NT2/D1 (cell line): ENCODE measurements at places on chromosomes 3 and 15.

- peak; percentile 51 for DNase-seq
Measured at GRCh38 chr15:31867536-31868442, 162.5 kb upstream of the CHRNA7 start.

GRCh38 chr3:134742202-134742601 lies 52.9 kb upstream of the EPHB1 start:
- no peak for DNase-seq

- DNase-seq = no peak
Measured at GRCh38 chr15:63860155-63860554, 26.4 kb upstream of the HERC1 start.

DNA sequence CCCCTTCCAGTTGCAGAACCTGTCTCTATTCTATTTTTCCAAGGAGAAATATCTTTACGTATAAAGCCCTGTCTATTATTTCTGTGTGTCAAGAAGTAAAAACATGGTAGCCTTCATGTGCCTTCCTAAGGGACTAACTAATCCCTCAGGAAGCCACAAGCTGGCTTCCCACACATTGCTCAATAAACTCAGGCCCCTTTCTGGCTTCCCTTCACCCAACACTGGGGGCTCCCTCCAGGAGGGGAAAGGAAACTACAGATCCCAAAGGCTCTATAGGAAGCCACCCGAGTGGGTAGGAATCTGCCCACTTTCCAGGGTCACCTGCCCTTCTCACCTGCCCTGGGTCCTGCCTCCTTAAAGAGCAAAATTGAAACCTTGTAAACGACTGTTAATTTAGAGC lies 4.6 kb downstream of the TLE3 start:
- no peak for DNase-seq

DNA sequence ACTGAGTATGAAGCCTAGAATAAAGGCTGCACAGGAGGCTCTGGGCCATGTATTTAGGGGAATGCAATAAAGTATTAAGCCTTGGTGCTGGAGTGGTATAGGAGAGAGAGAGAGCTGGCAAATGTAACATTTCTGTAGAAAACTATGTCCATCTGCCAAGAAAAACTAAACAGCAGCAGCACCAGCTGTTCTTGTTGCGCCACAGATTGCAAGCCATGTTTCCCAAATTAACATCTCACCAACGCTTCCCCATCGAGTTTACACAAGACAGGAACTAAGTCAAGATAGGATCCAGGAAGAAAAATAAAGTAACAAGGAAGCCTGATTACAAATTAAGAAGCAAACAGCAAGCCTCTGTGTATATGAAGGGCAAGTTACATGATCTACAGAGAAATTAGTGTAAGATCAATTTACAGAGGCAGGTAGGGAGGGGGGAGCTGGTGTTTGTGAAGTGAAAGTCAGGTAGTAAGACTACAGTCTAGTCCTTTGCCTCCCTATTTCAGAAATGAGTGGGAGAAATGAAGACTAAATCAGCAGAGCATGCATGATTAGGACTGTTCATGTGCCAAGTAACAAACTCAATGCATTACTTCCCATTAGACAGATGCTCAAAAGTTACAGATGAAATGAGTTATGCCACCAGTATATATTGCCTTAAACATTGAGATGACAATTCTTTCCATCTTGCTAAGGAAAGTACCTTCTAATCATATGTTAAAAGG lies 900.5 kb downstream of the EPHA3 start:
- DNase-seq = no peak

GRCh38 chr15:72278737-72279136 lies 6.4 kb upstream of the PARP6 start:
- DNase-seq = no peak

DNA sequence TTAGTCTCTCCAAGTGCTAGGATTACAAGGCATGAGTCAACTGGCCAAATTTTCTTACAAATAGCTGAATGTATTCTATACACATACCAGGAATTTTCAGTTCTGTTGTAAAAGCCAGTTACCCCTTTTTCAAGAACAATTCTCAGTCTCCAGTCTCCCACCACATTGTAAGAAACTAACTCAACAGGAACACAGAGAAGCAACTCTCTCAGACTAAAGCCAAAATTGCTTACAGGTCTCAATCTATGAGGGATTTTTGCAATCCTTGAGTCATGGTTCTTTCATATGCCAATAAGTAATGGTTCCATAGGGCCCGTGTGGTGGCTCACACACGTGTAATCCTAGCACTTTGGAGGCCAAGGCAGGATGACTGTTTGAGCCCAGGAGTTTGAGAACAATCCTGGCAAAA lies 8.5 kb downstream of the IP6K2 start:
- no peak for DNase-seq

GRCh38 chr3:20645340-20645739 lies 459.3 kb upstream of the SGO1 start:
- DNase-seq = no peak

- peak; percentile 27 for DNase-seq
Measured at GRCh38 chr3:25962255-25962654, 172.4 kb downstream of the OXSM start.

DNA sequence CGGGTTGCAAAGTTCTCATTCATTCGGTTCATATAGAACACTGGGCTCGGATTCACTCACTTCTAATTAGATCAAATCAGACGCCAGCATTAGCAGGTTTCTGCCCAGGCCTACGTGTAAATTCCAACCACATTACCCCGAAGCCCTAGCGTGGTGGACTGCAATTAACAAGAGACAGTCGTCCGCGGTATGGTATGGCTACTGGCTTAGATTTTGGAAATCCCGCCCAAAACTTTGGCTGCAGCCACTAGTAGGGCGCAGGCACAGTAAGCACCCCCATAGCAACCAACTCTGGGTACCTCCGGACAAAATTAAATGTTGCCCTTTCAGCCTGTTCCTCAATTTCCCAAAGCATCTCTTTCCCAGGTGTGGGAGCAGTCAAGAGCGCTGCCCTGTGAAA lies 771 bp downstream of the RARRES1 start:
- no peak for DNase-seq

DNA sequence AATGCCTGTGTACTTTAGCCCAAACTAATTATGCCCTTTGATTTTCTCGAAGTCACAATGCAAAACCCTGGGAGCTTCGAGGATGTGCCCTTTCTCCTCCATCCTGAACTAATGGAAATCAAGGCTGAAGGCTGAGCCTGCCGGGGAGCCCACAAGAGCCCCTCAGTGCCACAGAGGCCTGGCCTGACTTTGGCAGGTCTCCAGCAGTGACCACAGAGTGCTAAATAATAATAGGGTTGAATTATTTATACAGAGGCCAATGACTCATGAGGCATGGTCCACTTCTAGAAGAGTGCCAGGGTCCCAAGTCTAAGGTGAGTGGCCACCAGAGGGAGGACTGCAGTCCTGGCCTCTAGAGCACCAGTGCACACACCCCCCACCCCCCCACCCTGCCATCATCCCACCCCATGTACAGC lies 19.1 kb upstream of the GLCE start:
- no peak for DNase-seq
